ENCODE measurements at places on chromosomes 6 and 20. TPM values are rescaled to one million over a fixed set of nuclear protein-coding genes. Genes with fewer than 3 reads are reported as not detected.

Gene GSTA4
- total RNA-seq = 14.3 TPM

Gene MOCS1
- 15.0 TPM for total RNA-seq

GRCh38 chr20:1858871-1859270 is 36.3 kb upstream of the SIRPA start:
- DNase-seq = no peak

DNA sequence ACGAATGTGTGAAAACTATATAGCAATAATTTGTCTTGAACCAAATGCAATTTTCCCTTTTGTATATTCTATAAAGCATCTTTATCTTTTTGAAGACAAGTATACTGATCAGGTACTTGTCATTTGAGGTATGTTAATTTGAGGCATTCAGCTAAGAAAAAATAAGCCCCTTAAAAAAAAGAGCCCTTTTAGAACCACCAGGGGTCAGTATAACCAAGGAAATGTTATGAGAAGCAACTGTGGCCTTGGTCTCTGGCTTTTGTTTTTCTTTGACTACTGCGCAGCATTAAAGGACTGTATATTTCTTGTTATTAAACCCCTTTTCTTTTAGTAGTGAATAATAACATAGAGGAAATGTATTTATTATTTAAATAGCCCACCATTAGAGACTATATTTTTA is 43.1 kb downstream of the CD109 start:
- peak; percentile 18 for DNase-seq

DNA sequence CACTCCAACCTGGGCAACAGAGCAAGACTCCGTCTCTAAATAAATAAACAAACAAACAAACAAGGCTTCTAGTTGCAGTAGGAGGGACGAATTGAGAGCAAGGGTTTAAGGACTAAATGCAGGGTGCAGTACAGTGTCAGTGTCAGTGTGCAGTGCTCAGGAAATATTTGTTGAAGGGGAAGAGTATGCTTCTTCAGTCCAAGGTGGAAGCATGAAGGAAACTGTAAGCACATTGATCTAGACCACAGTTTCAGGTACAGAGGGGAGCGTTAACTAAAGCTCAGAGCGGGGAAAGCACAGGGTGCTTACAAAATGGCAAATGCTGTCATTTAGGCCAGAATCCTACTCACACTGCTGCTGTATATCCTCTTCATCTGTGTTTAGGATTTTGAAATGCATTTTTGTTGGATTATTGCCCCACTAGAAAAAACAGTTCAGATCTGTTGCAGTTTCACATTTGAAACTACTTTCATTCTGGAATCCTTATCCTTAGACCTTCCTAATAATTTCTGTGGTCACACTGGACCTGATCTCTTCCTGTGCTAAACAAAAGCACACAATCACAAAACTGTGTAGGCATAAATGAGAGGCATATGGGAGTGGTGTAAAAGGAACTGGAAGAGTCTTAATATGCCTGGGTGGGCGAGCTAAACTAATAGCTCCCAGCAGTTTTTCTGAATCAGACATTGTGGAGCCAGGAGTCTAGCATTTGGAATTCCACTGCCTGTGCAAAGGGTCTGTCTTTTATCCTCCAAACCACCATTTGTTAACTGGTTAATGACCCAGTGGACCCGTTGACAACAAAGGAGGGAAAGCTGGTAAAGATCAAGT is 41.4 kb downstream of the CBFA2T2 start:
- no peak for DNase-seq

- DNase-seq = peak; percentile 95
These were observed 59.5 kb downstream of the NINL start for GRCh38 chr20:25525867-25526266.

DNA sequence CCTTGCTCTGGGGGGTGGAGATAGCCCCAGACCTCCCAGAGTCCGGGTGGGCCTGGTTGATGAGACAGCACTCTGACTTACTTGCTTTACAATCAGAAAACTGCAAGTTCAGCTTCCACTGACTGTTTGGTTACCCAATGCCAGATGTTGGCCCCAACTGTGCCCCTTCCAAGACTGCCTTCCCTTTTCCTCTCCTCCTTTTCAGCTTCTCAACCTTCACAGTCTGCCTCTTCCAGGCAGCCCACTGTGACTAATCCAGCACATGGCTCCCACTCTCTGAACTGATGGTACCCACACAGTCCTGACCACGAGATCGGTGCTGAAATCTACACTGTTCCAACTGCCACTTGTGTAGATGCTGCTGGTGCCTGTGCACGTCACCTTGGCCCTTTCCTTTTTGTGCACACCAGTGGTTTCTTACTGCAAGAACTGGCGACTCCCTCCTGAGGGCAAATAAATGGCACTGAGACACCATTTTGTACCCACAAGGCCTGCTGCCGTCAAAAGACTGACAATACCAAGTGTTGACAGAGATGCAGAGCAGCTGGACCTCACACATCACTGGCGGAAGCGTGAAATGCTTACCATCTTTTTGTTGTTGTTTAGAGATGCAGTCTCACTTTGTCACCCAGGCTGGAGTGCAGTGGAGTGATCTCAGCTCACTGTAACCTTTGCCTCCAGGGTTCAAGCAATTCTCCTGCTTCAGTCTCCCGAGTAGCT is 1.8 kb upstream of the ARFGAP1 start:
- no peak for DNase-seq

- no peak for DNase-seq
These were observed 512.7 kb upstream of the ZNF337 start for GRCh38 chr20:26209171-26209941.

Data from kidney epithelial cell (primary cell).